ENCODE measurements at places on chromosomes 7 and 10.

DNA sequence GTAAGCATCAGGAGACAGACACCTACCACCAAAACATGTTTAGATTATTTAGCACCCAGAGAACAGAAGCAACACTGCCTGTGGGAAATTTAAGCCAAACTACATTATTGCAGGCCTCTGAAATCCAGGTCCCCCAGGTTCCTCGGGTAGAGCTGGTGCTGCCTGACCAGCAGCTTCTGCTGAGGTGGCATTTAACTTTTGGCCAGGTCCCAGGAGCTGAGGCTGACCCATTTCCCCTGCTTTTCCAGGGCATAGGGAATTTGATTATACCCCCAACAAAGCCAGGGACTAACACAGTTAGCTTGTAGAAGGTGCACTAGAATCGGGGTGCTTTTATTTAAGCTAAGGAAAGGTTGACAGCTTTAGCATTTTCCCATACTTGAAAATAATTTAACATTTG, 4.7 kb downstream of the LRRC4 start:
- DNase-seq = no peak

DNA sequence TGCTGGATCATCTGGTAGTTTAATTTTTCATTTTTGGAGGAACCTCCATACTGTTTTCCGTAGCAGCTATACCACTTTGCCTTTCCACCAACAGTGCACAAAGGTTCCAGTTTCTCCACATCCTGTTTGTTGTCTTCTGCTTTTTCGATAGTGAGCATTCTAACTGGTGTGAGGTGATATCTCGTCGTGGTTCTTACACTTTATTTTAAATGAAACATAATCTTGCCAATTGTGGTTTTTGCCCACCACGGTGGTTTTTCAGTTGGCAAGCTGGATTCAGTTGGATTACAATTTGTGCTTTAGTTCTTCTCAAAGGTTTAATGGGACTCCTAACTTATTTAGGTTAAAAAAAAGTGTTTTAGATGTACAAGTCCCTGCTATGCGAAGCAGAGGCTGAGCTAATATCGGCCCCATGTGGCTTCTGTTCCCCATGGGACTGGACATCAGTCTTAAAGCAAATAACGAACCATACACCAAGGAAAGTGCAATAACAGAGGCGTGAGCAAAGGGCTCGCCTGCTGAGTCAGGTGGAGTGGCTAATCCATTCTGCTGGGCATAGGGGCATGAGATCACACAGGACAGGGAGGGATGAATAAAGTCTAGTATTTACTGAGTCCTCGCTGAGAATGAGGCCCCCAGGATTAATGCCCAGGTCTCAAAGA, 153.6 kb downstream of the AOAH start:
- DNase-seq = no peak

DNA sequence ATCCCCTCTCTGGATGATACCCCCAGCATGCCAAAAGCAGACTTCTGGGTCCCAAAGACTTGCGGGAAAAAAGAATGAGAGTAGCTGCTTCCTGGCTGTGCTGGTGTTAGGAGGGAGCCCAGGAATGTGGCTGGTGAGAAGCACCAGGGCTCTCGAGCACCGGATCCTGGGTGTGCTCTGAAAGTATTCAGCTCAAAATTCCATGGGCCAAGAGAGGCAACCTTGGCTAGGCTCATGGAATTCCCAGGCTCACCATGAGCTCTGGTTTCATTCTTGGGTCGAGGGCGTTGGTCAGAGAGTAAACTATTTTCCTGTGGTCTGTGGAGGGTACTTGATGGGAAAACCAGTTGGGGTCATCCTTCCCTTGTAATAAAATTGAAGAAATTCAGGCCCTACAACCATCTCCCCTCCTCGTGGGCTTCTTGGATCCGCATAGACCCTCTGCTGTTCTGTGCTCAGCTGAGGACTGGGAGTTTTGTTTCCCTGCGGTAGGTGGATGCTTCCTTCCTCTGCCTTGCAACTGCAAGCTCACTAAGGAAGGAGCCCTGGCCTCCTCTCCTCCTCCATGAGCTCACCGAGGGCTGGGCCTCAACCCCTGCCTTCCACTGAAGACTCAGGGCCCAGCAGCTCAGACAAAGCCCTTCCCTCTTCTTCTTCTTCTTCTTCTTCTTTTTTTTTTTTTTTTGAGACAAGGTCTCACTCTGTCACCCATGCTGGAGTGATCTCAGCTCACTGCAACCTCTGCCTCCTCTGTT, 34.5 kb upstream of the AQP1 start:
- DNase-seq = no peak

- DNase-seq = no peak
These were observed 156.3 kb upstream of the COBL start for GRCh38 chr7:51472873-51473272.

GRCh38 chr7:130395421-130395820, 15.1 kb downstream of the CPA1 start:
- DNase-seq = no peak

DNA sequence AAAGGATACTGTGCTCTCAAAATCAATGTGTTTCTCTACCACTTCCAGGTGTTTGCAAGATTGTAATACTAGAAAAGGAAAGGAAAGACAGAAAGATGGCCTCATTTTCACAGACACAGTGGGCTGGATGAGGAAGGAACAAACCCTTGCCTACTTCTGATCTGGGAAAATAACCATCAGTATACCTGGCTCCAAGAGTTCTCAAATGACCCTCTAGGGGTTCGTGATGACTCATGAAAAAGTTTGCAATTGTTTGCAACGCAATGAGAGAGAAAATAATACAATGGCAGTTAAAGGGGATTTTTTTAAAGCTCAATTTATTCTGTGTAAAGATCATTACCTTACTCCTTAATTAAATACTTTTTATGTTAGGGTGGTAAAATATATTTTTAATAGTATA, 197.6 kb upstream of the INHBA start:
- no peak for DNase-seq

DNA sequence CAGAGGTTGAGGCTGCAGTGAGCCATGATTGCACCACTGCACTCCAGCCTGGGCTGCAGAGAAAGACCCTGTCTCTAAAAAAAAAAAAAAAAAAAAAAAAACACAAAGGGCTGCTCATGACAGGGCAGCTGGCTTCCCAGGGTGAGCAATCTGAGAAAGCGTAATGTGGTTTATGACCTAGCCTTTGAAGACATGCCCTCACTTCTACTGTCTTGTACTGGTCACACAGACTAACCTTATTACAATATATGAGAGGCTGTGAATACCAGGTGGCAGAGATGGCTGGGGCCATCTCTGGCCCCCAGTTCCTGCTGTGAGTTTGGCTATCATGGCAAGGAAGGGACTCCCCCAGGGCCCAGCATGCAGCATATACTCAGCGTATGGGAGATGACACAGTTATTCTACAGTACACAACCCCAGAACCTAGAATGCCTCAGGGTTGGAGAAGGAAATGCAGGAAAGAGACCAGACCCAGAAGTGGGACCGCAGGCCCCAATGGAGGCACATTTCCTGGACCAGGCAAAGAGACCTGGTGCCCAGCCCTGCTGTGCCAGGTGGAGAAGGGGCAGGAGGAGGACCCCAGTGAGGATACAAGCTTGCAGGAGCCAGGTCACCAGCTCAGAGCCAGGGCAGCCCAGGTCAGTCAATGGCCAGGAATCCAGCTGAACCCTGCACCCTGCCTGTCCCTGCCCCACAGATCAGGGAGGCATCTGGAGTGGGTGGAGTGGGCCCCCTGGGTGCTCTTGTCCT, 26.3 kb downstream of the NPTX2 start:
- no peak for DNase-seq

- DNase-seq = no peak
These were observed 39.5 kb upstream of the ANKRD1 start for GRCh38 chr10:90960355-90960814.

DNA sequence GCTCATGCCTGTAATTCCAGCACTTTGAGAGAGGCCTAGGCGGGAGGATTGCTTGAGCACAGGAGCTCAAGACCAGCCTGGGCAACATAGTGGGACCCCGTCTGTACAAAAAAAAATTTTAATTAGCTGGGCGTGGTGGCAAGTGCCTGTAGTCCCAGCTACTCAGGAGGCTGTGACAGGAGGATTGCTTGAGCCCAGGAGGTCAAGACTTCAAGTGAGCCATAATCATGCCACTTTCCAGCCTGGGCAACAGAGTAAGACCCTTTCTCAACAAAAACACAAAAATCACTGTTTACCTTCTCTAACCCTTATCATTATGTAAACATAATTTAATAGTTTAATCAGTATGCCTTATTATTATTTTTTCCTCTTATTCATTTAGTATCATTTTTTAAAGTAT, 44.5 kb downstream of the GBF1 start:
- no peak for DNase-seq
